ENCODE measurements at places on chromosomes 6 and 20.
A peak's percentile ranks its signal among the peaks of the same experiment; 100 is the strongest.

DNA sequence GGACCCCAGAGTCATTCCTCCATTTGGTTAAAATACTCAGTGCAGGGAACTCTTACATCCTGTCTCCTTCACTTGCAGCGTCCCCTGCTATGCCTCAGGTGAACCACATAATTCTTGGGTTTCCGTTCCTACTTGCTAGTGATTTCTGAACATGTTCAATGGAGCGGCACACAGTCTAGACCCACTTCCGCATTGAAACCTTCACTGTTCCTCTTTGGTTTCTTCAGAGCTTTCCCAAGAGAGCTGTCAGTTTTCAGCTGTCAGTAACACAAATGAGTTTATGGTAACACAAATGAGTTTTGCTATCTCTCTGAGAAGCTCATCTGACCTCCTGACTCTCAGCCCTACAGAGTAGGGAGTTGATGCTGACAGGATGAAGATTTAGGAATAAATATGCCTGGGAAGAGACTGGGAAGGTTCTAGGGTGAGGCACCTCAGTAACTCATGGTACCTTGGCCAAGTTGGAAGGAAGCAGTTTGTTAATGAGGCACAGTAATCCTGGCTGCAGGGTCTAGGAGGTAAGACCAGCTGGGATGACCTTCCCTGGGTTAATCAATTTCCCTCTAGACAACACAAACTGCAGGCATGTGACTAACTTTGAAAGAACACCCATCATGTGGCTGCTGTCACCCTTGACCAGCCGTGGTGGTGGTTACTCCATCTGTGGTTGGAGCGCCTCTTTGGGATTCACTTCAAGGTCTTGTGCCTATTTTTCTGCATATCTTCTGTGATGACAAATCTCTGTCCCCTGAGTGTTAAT, 5.4 kb downstream of the SYS1 start:
- DNase-seq: no peak

- DNase-seq: no peak
Observed at GRCh38 chr20:47606983-47607613, 105.4 kb downstream of the NCOA3 start.

GRCh38 chr6:106444777-106445507, 84.4 kb downstream of the CRYBG1 start:
- DNase-seq: no peak

DNA sequence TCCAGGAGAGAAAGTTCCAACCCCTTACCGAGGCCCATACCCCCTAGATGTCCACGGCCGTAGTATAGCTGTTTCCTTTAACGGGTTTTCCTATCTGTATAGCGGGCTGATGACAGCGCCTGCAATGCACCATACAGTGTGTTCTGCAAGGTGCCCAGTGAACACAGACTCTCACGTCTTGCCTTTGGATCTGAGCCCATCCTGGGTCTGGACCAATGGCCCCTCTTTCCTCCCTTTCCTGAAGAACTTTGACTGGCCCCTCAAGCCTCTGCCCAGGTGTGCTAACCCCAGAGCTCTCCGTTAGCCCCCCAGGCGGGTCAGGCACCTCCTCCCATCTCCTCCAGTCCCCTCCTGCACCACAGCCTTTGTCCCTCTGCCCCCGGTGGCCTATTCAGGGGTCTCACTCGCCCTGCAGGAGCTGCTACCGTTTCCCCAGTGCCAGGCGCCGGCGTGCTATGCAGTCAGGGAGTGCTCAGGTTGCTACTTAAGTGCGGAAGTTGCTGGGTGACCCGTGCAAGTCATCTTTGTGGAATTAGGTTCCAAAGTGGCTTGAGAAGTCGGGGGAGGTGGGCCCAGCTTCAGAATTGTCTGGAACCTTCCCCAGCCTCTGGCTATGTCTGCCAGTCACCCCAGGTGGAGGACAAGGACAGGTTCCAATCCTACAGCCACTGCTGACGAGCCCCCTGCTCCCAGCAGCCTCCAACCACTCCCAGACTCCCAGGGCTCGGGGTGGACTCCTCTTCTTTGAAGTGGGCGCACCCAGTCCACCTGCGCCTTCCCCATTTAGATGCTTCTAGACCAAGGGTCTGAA, 35.0 kb upstream of the ZBP1 start:
- peak; percentile 28 for DNase-seq

DNA sequence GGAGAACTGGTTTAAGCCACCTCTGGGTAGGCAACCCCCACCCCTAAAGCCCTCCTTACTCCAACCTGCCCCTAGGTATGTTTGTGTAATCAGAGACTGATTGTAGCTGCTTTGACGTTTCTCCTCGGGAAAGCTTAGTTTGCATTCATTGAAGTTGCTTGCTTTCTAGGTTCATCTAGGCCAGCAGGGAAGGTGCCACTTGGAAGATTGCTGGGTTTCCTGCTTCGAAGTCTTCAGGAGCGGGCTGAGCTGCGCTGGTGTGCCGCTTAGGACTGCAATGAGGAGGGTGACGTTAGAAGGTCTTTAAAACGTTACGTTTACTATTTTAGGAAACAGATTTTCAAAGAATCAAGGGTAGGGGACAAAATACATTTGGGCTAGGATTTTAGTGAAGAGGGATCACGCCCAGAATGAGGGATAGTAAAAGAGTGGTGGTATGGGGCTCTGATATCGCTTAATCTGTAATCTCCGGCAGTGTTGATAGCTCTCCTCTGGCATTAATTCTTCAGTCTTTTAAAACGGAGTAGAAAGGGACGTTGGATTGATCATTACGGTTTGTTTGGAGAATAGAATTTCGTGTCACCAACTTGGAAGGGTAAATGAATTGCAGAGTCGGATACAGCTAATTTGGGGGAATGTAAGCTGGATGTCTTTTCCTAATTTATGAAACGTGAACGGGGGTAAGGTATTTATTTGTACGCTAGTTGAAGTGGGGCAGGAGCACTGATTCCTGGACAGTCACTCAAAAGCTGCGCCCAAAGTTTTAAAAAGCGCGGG, 92.6 kb upstream of the PRDM1 start:
- no peak for DNase-seq

GRCh38 chr20:51128198-51128597, 105.3 kb upstream of the KCNG1 start:
- no peak for DNase-seq

DNA sequence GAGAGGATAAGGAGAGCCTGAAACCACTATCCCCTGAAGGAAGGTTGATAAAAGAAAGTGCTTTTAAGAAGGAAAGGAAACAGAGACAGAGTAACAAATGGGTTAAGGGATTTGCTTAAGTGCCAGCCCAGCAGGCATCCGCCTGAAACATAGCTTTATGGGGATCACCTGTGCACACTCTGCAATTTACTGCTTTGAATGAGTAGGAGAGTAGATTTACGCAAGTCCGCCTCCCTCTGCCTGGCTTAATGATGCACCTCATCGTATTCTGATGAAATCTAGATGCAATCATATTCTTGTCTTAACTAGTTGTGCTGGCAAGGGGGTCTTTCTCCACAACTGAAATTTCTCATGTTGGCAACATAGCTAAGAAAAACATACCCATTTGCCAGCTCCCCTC, 101.1 kb upstream of the ID4 start:
- no peak for DNase-seq

- DNase-seq: no peak
Observed at GRCh38 chr6:82608781-82609180, 245.2 kb downstream of the TPBG start.

GRCh38 chr6:47846752-47847151, 64.9 kb downstream of the OPN5 start:
- no peak for DNase-seq

- DNase-seq: no peak
Observed at GRCh38 chr6:91697010-91697695, 1110.3 kb upstream of the MAP3K7 start.

GRCh38 chr6:83198486-83199172, 5.5 kb downstream of the RWDD2A start:
- DNase-seq: no peak

- DNase-seq: no peak
Observed at GRCh38 chr20:45355209-45356084, 7.2 kb upstream of the SDC4 start.

- no peak for DNase-seq
Observed at GRCh38 chr6:98578016-98578415, 256.4 kb upstream of the POU3F2 start.

- DNase-seq: no peak
Observed at GRCh38 chr20:57326667-57327455, 2.7 kb upstream of the SPO11 start.

DNA sequence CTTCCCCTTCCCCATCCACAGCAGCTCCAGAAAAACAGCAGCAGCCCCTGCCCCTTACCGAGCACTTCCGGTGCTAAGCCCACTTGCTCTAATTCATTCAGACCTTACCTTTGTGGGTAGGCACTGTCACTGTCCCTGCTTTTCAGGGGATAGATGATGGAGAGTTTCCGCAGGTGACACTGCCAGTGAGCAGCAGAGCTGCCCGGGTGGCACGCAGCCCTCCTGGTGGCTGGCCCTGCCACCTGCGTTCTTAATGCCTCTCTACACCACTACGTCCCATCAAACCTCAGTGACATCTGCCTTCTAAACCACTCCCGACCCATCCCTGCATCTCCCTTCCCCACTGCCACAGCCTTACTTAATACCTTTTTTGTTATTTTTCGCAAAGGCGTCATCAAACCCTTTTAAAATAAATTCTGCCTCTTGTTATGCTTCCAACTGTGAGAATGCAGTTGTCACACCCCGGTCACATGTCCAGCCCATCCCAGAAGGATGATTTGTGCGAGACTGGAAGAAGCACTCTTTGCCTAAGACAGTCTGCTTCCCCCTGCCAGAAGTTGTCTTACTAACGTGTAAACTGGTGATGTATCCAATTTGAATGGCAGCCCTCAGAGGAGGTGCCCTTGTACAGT, 89.7 kb downstream of the NFATC2 start:
- DNase-seq: no peak

- no peak for DNase-seq
Observed at GRCh38 chr20:41052742-41053419, 24.3 kb downstream of the TOP1 start.

DNA sequence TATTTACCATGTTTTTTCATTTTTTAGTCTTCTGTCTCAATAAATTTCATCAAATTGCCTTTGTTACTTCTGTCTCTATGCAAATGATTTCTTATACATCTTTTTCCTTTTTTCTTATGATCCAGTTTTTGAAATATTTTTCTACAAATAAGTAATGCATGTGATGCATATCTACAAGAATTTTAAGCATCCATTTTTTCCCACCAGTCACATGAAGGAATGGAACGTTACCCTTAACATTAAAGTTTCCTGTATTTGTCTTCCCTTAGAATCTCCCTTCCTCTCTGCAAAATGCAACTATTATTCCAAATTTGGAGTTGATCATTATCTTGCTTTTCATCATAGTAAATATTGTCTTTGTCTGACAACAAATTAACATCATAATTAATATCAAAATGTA, 35.5 kb downstream of the PSMB9 start:
- DNase-seq: no peak

DNA sequence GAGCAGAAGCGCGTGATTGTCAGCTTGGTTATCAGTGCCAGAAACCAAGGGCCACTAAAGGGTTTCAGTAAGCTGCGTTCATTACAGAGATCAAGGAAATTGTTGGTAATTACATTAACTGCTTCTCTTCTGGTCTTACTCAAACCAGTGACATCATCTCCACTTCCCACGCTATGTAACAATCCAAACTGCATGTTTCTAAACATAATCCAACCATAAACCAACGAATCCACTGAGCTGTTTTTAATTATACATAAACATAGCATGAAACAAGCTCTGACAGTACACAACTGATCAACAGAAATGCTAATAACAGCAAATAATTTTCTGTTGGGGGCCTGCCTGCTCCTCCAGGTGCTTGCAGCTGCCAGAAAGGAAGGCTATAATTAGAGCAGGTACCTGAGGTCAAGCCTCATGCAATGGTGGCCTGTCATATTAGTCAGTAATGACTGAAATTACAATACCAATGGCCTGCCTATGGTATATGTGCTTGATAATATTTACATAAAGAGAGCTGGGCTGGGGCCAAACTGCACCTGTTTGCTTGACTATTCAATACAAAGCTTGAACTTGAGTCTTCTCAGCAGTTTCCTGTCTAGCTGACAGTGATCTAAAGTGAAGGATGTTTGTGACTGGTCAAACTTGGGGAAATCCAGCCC, 40.1 kb downstream of the ILRUN start:
- DNase-seq: no peak

DNA sequence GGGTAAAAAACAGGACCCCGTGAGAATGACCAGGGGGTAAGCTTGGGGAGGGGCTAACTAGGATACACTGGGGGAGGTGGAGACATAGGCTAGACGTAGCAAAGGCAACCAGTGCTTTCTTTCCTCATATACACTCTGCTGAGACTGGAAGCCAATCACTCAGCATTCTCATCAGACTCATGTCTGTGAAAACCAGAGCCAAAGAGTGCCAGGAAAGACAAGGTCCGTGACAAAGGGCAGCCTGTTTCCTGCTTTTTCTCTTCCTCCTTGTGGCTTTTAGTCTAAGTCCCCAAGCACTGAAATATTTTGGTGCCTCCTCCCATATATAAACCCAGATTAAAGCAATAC, 97.9 kb upstream of the NEDD9 start:
- no peak for DNase-seq

DNA sequence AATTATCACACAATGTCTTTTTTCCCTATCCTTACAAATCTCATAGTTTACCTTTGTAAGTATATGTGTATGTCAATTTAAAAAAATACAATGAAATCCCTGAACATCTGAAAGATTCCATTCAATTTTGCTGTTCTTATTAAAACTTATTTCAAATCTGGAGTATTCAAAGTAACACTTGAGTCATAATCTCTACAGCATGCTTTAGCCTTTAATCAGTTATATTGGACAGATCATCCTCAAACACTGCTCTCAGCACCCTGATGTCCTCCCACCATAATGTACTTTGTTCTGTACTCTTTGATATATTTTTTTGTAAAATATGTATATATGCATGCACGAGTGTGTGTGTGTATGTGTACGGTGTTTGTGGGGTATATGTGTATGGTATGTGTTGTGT, 83.0 kb upstream of the RPS6KA2 start:
- DNase-seq: no peak

GRCh38 chr6:78854546-78854945, 12.8 kb upstream of the IRAK1BP1 start:
- no peak for DNase-seq

- no peak for DNase-seq
Observed at GRCh38 chr6:105835373-105835772, 250.8 kb upstream of the PRDM1 start.

DNA sequence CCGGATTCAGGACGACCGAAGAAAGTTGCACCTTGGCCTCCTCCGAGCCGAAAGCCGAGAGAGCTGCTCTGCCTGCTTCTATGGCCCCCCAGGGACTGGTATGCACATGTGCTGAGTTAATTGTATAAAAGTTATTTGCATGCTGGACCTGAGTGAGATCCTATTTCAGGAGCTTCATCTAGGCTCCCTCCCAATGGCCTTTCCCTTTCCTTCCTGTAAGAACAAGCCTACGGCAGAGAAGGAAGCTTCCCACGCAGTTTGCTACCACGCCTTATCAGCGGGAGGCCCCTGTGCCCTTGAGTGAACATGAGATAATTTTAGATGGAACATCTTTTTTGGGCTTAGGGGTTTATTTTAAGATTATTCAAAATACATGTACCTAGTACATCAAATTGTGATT, 65.9 kb downstream of the RIN2 start:
- DNase-seq: no peak
